ENCODE measurements at places on chromosomes 5 and 9.

DNA sequence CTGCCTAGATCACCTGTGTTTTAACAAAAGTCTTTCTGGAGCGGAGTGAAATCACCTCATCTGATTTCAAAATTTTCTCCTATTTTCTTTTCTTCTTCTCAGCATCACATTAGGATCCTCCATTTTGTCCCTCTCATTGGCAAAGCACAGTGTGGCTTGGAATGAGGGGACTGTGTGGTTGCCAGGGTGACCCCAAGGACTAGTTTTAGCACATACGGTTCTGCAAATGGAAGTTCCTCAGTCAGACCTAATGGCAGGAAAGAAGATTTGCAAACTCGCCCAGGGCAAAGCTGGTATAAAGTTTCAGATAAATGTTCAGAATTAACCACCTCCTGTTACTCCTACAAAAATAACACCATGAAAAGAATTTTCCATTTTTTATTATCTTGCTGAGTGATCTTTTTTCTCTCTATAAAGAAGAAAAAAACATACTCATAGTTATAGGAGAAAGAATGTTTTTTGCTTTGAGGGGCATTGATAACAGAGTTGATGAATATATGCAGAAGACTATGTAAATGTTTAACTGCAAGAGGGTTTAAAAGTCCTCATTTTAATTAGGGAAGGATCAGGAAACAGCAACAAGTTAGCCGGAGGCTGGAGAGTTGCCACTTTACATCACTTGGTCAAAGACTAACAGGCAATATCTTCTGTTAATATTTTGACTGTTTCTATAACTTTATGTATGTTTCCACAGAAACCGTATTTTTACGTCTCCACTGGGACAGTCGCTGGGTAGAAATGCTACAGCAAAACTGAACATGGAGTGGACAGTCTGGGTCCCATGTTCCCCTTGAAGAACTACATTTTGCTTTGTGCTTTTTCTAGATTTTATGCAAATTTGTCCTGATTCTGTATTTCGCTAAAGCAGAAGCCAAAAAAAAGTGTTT, 257.8 kb downstream of the NR2F1-AS1 start:
- no peak for DNase-seq

- DNase-seq, result no peak
Measured at GRCh38 chr5:133050521-133050920, 1.3 kb upstream of the HSPA4 start.

DNA sequence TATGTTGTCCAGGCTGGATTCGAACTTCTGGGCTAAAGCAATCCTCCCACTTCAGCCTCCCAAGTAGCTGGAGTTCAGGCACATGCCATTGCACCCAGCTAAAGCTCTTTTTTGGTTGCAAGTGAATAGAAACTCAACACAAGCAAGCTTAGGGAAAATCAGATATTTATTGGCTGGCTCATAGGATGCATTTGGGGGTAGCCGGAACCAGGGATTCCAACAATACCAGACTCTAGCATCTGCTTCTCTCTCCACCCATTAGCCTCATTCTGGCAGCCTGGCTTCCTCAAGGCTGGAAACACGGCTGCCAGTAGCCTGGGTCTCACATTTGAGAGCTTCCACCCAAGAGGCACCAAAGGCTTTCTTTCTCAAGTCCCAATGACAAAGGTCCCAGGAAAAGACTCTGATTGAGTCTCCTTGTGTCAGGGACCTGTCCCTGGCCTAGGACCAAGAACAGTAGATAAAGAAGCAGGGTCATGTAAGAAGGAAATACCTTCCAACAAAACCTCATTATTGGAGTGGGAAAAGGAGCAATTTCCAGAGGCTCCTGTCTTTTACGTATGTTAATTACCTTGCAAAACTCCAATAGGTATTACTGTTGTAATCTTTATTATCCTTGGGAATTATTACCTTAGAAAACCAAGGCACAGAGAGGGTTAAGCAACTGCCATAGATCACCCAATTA, 23.0 kb upstream of the B4GALT1 start:
- no peak for DNase-seq

GRCh38 chr9:127267793-127268525, 3.4 kb downstream of the GARNL3 start:
- DNase-seq, result no peak

- no peak for DNase-seq
Measured at GRCh38 chr5:146327257-146327870, 11.3 kb upstream of the POU4F3 start.

DNA sequence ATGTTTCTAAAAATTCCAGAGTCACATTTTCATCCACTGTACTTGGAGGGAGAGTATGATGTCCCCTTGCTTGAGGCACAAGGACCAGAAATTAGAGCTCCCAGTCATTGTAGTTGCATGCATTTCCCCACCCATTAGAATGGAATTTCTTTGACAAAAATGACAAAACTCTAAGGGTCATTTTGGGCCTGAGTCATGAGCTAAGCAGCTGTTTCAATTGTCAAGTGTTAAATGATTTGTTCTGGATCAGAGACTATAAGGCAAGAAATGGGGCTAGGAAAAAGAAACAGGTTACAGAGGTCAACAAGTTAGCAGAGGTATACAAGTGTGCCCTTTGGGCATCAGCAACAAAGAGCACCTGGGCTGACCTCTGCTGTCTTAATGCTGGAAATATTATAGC, 131.2 kb upstream of the IQGAP2 start:
- no peak for DNase-seq

GRCh38 chr9:6052293-6052919, 37.0 kb upstream of the RANBP6 start:
- DNase-seq, result no peak

DNA sequence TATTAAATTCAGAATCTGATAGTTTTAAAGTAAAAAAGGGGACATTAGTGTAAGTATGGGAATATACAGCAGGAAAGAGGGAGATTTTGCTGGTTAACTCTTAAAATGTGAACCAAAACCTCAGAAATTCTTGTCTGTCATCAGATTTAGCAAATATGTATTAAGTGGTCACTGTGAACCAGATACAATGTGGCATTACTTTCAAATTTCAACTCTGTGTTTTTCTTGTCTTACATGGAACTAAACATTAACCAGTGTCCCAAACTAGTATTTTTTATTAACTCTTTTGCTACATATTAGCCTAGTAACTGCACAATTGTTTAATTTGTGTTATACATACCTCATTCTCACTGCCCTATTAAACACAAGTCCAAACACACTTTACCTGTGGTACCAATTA, 259.9 kb upstream of the RASA1 start:
- no peak for DNase-seq

DNA sequence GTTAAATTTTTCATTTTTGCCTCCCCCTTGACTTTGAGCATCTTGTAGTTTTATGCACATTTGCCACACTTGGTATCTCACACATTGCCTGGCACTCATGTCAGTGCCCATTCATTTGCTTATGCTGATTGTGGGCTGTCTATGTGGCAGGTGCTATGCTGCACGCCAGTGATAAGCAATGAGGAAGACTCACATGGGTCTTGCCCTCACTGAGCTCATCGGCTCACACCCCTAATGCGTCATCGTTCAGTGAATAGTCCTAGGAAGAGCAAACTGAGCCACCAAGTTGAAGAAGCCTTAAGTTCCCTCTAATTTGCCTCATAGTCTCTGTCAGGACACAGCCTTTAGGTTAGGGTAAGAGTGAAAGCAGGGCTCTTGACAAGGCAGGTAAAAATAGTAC, 209.4 kb upstream of the IL12B start:
- no peak for DNase-seq

All from activated CD4-positive, alpha-beta T cell treated with anti-CD3 and anti-CD28 coated beads, Interleukin-2, amount 50 U/mL, for 24 hours (primary cell).